Neural progenitor cell (in vitro differentiated cells): ENCODE measurements at places on chromosomes 5 and 9. TPM values are rescaled to one million over a fixed set of nuclear protein-coding genes. Genes with fewer than 3 reads are reported as not detected.

Gene KCNV2
- not detected in 2 replicates for total RNA-seq

Gene GRIN3A
- total RNA-seq: not detected in 2 replicates

Gene CYSRT1
- 0.56 TPM in 1 of 2 replicates, not detected in the other for total RNA-seq

Gene IL33
- not detected in 2 replicates for total RNA-seq

Gene PFN3
- not detected in 2 replicates for total RNA-seq

Gene DMGDH
- total RNA-seq: 0.32 and 1.4 TPM in 2 replicates

GRCh38 chr9:76032038-76032796 lies 141.7 kb downstream of the PCSK5 start:
- H3K4me3 ChIP-seq: no peak overlapping the region
- H3K27ac ChIP-seq: no peak overlapping the region
- H3K27me3 ChIP-seq: no peaks in the 10 kb centered on the region
- H3K4me1 ChIP-seq: peaks cover 12% of the 10 kb centered on the region

- DNase-seq: no peak
- H3K27me3 ChIP-seq: no peaks in the 10 kb centered on the region
- peaks cover 4% of the 10 kb centered on the region for H3K4me1 ChIP-seq
- H3K36me3 ChIP-seq: no peaks in the 10 kb centered on the region
- H3K27ac ChIP-seq: no peak overlapping the region
These were observed 270.3 kb upstream of the MAP3K1 start for GRCh38 chr5:56545016-56545415.

DNA sequence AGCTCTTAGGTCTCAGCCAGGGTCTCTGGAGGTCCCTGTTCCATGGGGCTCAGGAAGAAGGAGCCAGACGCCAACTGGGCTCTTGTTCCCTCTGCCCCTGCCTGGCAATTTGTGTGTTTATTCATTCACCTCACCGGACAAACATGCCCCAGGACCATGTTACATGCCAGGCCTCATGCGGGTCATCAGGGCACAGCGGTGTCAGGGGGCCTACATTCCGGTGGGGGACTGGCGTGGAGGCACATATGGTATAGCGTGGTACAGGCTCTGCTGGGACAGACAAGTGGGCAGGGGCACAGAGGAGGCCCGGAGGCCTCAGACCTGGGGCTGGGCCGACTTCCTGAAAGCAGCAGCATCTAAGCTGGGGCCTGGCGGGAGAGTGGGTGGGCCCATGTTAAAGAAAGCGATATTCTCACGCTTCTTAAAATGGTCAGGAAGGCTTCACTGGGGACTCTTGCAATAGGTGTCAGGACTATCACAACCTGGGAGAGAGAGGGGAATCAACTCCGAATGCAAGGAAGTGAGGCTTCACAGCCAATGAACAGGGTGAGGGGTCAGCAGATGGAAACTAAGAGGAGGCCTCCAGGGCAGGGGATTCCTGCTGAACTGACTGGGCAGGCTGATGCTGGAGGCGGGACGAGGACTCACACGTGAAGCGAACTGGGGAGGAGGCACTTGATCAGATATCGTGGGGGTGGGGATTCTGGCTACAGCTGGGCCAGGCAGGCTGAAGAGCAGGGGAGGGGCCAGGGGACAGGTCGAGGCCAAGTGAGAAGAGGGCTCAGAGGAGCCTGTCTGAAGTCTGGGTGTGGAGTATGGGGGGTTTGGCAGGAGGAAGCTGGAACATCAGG lies 41.9 kb downstream of the NCS1 start:
- peak overlapping the region; percentile 31 for H3K27ac ChIP-seq
- H3K27me3 ChIP-seq: no peaks in the 10 kb centered on the region
- no peak overlapping the region for H3K4me3 ChIP-seq
- H3K4me1 ChIP-seq: peaks cover 15% of the 10 kb centered on the region

- H3K27me3 ChIP-seq: no peaks in the 10 kb centered on the region
- H3K27ac ChIP-seq: no peak overlapping the region
- H3K4me1 ChIP-seq: peaks cover 25% of the 10 kb centered on the region
These were observed 92.5 kb downstream of the TLE1 start for GRCh38 chr9:81596679-81597418.

DNA sequence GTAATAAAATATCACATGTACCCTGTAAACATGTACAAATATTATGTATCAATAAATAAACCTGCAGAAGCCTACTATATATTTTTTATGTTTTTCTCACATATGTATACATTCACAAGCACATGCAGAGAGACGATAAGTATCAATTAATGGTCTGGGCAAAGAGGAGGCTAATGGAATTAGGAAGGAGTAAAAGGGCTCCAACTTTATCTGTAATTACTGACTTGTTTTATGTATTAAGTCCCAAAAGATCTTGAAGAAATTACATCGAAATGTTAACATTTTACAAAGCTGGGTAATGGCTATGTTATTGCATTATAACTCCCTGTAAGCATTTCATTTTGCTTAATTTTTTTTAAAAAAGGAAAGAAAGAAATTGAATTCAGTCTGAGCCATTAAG lies 78.0 kb downstream of the LPAR1 start:
- H3K27ac ChIP-seq: no peak overlapping the region
- H3K4me1 ChIP-seq: no peaks in the 10 kb centered on the region
- H3K36me3 ChIP-seq: peaks cover 25% of the 10 kb centered on the region
- DNase-seq: no peak
- H3K4me3 ChIP-seq: no peak overlapping the region

DNA sequence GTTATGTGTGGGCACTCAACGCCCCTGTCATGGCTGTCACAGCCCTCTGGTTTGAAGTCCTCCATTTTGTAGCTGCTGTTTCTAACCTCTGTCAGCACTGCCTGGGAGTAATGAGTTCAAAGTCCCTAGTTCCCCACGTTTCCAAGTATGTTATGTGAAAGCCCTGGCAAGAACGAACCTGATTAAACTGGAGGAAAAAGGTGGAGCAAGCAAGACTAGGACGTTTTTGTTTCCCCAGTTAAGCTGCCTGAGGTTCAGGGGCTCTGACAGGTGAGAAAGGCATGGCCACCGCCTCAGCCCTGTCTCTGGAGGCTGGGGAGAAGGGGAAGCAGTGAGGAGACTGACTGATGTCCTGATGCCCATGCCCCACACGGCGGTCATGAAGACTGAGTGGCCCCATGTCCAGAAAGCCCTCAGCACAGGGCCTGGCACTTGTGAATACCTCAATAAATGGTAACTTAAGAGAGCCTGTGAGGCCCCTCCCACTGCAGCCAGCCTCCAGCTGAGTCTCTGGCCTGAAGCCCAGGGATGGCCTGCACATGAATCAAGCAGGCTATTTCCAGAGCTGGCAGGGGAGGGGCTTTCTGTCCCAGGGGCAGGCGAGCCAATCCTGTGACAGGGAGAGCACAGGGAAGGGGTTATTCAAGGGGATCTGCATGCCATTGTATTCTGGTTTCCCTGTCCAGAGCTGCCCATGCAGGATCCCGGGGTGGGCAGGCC lies 61.8 kb downstream of the PFDN1 start:
- peak overlapping the region; percentile 63 for H3K27ac ChIP-seq
- H3K4me1 ChIP-seq: peaks cover 14% of the 10 kb centered on the region
- DNase-seq: peak; percentile 88
- no peaks in the 10 kb centered on the region for H3K36me3 ChIP-seq
- H3K4me3 ChIP-seq: no peak overlapping the region

DNA sequence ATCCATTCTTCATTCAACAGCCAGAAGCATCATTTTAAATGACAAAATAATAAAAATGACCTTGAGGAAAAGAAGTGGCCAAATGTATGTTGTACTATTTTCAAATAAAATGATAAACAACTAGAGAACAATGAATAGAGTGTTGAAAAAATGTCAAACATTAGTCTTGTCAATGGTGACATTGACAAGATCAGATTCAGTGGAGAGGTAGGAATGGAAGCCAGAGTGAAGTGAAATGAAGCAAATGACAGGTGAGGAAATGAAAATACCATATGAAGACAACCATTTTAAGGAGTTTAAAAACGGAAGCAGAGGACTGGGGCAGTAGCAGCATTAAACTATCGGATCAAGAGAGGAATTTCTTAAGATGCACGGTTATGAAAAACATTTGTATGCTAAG lies 38.2 kb upstream of the COX7C start:
- no peaks in the 10 kb centered on the region for H3K27me3 ChIP-seq
- no peak overlapping the region for H3K4me3 ChIP-seq
- DNase-seq: no peak
- H3K27ac ChIP-seq: no peak overlapping the region
- no peaks in the 10 kb centered on the region for H3K36me3 ChIP-seq
